ENCODE measurements at places on chromosomes 6 and 20. TPM values are rescaled to one million over a fixed set of nuclear protein-coding genes. Genes with fewer than 3 reads are reported as not detected.

The ERVFRD-1 gene
- not detected for total RNA-seq

The KCNQ2 gene
- not detected for total RNA-seq

The PKHD1 gene
- total RNA-seq = not detected

The EPHA7 gene
- total RNA-seq = not detected

The CAP2 gene
- total RNA-seq = not detected

The RING1 gene
- total RNA-seq = 36.4 TPM

The FAM184A gene
- 3.4 TPM for total RNA-seq

The CRISP3 gene
- not detected for total RNA-seq

The SPEF1 gene
- 0.10 TPM for total RNA-seq

The NXT1 gene
- 48.7 TPM for total RNA-seq

The STMND1 gene
- not detected for total RNA-seq

The FNDC1 gene
- not detected for total RNA-seq

The SUMO4 gene
- 3.0 TPM for total RNA-seq

The MAS1L gene
- total RNA-seq = not detected

The RAD21L1 gene
- total RNA-seq = not detected

The C20orf141 gene
- not detected for total RNA-seq

The BPIFB4 gene
- total RNA-seq = not detected

The ALDH8A1 gene
- 0.91 TPM for total RNA-seq

The WFDC12 gene
- total RNA-seq = not detected

The FOXO3 gene
- total RNA-seq = 10.4 TPM

The OPRM1 gene
- not detected for total RNA-seq

The ASXL1 gene
- total RNA-seq = 119 TPM

The WFDC5 gene
- not detected for total RNA-seq

The RIOK1 gene
- total RNA-seq = 59.0 TPM

The TFAP2A gene
- not detected for total RNA-seq

The ARG1 gene
- not detected for total RNA-seq

The SPATA25 gene
- 1.7 TPM for total RNA-seq

The CLIC5 gene
- 6.6 TPM for total RNA-seq

The KIF3B gene
- 46.4 TPM for total RNA-seq

The COL19A1 gene
- total RNA-seq = 0.30 TPM

All from activated CD8-positive, alpha-beta memory T cell treated with anti-CD3 and anti-CD28 coated beads for 36 hours (primary cell).